ENCODE measurements at places on chromosomes 12 and 14.

GRCh38 chr14:53306267-53306721 is 153.2 kb upstream of the DDHD1 start:
- no peak for DNase-seq

DNA sequence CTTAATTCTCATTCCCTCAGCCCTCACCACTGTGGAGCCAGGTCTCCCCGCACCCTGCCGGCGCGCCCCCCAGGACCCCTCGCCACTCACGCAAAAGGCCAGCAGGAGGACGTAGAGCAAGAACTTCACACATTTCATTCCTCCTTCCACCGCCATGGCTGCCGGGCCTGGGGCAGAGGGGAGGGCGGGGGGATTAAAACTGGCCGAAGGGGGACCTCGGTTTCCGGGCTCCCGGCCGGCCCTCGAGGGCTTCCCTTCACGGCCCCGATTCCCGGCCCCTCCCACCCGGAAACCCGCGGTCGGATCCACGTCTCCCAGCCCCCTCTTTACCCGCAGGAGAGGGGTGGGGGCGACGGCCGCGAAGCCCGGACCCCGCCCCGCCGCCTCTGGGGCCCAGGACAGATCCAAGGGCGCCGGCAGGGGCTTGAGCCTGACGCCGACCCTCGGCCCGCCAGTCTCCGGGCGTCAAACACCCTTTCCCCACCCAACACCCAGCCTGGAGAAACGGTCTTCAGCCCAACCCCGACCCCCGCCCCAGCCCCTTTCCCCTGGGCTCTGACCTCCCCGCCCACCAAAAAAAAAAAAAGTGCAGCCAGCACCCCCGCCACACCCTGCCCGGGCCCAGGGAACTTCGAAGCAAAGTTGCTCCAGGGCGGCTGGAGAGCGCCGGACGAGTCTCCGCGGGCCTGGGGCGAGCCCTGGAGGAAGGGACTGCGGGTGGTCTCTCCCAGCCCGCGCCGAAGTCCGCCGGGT is 447 bp downstream of the CD63 start:
- DNase-seq = no peak

DNA sequence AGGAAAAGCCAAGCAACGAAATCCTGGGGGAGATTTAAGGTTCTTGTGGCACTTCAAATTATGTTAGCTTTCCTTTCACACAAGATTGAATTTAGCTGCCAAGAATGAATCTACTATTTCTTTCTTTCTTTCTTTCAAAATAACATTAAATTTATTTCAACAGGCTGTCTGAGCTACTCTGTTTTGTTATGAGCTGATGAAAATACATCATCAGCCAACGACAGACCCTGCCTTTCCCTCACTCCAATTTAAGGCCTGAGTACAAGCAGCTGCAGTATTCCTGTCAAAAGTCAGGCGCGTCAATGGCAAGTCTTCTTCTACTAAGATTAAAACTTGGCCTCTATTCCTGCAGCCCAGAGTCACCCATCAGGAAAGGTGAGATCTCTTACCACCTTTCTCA is 347.7 kb upstream of the FLRT2 start:
- no peak for DNase-seq

DNA sequence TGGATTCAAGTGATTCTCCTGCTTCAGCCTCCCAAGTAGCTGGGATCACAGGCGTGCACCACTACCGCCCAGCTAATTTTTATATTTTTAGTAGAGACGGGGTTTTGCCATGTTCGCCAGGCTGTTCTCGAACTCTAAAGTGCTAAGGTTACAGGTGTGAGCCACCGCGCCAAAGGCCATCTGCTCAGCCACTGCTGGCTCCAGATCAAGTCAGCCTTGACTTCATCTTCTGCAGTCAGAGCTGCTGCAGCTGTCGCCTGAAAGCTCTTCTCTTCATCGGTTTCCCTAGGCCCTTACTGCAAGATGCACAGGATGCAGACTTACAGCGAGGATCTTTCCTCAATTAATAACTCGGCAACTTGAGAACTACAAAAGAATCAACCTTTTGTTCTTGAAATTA is 66.8 kb downstream of the CLIP1 start:
- DNase-seq = no peak

DNA sequence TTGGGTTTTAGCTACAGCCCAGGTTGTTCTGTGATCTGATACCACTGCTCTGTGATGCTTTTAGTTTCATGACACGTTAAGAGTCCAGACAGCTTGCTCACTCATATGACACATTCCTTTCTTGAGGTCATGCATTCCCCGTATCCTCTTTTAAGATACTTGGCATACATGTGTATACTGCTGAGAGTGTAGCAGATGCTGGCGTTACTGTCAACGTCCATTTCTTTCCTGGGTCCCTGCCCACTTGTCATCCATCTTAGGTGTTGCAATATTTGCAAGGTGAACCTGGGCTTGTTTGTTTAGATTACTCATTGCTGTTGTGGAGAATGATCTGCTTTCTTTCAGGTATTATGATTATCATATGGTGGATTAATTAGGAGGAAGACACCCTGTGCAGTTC is 9.1 kb upstream of the EMP1 start:
- no peak for DNase-seq

DNA sequence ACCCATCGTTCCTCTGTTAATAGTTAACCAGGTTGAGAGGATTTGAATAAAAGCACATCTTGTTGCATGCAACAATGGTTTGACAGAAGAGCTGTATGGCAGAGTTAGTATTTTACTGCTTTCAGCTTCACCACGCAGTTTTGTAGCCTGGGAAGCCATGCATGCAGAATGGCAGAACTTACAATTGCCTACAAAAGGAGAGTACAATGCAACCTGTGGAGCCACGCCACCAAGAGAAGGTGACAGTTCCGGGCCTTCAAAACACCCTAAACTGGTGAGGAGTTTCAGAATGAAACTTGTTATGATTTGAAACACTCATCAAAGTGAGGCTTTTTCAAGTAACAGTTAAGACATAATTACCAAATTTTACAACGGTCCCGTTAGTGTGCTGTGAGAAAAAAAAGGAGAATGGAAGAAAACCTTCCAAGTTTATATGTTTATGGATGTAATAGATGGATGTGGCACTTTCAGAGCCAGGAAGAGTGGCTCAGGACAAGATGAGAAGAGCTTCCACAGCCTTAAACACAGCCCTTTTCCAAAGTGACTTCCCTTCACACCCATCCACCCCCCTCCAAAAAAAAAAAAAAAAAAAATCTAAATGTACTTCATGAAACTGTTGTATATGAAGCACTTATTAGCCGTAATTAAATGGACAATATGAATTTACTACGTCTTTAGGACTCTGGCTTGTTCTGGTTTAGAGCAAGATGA is 158.7 kb downstream of the EGLN3 start:
- DNase-seq = no peak
